Forelimb muscle (tissue), 1 donor: ENCODE measurements at places on chromosomes 5 and 9.

GRCh38 chr5:107425541-107426031, 245.2 kb downstream of the EFNA5 start:
- DNase-seq, result no peak

- no peak for DNase-seq
Measured at GRCh38 chr5:175047048-175047447, 322.7 kb downstream of the MSX2 start.

DNA sequence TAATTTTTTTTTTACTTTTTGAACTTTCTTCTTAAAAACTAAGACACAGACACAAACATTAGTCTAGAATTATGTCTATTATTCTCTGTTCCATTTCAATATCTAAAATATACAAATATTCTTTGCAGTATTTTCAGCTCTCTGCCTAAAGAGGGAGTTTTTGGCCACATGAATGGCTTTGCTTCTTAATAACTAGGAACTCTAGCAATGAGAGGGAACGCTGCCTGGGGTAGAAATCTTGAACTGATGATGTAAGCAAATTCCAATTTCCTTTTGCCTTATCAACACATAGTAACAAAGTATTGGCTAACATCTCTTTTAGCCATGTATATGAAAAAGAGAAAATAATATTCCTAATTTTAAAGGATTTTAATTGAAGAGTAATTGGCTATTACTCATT, 51.9 kb downstream of the SLC25A46 start:
- no peak for DNase-seq

DNA sequence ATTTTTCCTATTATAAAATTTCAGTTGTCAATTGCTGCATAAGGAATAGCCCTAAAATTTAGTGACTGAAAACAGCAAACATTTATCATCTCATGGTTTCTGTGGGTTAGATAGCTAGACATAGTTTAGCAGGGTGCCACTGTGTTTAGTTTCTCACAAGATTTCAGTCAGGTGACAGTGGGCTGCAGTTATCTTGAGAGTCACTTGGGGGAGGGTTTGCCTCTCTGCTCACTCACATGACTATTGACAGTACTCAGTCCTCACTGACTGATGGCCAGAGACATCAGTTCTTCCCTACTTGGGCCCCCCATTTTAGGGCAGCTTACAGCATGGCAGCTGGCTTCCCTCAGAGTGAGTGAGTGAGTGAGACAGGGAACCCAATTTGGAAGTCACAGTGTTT, 42.0 kb downstream of the PBX3 start:
- DNase-seq, result no peak

DNA sequence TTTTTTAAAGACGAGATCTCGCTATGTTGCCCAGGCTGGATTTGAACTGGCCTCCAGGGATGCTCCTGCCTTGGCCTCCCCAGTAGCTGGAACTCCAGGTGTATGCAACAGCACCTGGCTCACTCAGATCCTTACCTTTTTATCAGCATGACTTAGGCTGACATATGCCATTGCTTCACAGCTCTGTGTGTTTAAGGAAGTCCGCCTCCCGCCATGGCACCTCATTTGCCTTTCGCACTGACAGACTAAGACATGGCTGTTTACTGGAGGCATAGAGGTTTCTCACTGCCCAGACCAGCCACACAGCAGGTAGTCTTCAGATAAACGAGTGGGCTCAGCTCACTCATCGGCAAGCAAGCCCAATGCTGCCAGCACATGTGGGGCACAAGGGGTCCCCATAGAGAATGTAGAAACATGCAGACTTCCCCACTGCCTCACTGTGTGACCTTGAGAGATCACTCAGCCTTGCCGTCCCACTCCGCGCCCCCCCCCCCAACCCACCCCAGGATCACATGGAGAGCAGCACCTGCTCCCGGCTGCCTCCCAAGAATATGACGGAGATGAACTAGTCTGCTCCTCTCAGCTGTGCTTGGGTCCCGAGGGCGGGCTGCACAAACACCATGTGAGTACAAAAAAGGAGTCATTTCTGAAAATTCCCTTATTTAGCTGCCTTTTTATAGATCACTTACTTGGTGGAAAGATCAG, 62.8 kb downstream of the DCP2 start:
- DNase-seq, result no peak

DNA sequence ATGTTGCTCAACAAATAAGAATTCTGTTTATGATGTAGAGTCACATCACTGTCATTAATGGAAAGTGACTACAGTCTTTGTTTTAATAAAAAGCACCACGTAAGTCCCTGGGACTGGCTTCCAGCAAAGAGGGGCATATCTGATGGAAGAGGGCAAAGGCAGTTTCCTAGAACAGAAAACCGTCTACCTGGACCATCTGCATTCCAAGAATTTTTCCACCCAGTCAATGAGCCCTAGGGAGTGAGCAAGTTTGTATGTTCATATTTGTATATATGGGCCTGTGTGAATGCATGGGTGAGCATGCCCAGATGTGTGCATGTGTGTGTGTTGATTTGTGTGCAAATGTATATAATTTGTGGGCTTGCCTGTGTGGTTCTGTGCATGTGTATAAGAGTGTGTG, 156.8 kb upstream of the SEMA6A start:
- no peak for DNase-seq

DNA sequence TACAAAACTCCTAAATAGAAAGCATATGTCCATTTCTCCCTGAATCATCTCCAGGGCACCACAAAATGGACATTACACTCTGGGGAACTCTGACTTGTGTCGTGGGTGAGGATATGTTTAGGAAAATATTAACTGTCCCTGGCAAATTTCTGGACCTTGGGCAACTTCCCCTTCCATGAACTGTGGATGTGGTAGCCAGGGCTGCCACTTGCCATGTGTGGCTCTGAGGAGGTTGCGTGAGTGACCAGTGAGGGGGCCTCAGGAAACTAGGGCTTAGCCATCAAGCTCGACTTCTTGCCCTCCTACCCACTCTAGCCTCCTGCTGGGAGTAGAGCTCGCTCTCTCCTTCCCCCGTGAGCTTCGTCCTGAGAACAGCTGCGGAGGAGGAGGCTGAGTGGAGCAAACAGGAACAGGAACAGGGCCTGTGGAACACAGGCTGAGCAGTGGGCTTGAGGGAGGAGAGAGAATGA, 13.8 kb upstream of the STC2 start:
- no peak for DNase-seq

GRCh38 chr5:112929336-112930081, 7.5 kb upstream of the REEP5 start:
- no peak for DNase-seq

DNA sequence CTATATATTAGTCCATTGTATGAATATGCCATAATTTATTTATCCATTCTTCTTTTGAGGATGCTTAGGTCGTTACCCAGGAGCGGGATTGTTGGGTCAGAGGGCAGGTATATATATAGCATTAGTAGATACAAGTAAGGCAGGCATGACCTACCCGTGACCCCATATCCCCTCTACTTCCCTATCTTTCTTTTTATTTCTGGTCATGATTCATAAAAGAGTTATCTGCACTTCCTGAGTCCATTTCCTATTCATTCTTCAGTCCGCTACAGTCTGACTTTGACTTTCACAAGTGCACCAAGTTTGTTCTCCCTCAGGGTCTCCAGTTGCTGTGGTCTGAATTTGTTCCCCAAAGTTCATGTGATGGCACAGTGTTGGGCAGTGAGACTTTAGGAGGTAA, 6.9 kb downstream of the RHOBTB3 start:
- no peak for DNase-seq

- DNase-seq, result no peak
Measured at GRCh38 chr9:78507037-78507436, 210.1 kb downstream of the PSAT1 start.

GRCh38 chr5:2550509-2550908, 201.0 kb downstream of the IRX2 start:
- no peak for DNase-seq

- DNase-seq, result no peak
Measured at GRCh38 chr5:134403951-134404350, 7.7 kb downstream of the CDKN2AIPNL start.

GRCh38 chr5:126015235-126016181, 407.7 kb upstream of the GRAMD2B start:
- no peak for DNase-seq

GRCh38 chr9:110089681-110090370, 118.1 kb downstream of the C9orf152 start:
- DNase-seq, result no peak

DNA sequence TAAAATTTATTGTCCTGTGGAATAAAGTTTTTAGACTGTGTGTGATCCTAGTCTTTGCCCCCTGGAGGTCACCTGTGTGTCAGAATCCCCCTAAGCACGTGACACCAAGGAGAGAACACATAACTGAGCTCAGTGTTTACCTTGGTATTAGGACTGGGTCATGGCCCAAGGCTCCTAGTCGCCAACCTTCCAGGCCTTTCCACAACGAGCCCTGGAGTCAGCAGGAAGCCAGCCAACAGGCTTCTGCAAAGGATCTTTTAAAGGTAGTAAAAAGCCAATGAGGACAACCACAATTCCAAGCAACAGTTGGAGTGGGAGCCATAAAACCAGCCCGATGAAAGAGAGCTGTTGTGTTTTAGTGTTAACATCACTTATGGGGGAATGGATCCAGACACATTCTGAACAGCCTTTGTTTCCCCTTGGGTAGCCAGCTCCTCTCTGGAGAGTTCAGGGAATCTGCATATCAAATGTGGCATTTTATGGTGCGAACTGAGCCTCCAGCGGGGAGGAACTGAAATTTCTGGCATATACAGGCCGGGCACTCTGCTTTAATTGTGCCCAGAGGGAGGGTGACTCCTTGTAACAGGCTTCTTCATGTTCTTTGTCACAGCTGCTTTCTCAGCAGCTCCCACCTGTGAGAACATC, 239.9 kb downstream of the FSTL4 start:
- DNase-seq, result no peak

DNA sequence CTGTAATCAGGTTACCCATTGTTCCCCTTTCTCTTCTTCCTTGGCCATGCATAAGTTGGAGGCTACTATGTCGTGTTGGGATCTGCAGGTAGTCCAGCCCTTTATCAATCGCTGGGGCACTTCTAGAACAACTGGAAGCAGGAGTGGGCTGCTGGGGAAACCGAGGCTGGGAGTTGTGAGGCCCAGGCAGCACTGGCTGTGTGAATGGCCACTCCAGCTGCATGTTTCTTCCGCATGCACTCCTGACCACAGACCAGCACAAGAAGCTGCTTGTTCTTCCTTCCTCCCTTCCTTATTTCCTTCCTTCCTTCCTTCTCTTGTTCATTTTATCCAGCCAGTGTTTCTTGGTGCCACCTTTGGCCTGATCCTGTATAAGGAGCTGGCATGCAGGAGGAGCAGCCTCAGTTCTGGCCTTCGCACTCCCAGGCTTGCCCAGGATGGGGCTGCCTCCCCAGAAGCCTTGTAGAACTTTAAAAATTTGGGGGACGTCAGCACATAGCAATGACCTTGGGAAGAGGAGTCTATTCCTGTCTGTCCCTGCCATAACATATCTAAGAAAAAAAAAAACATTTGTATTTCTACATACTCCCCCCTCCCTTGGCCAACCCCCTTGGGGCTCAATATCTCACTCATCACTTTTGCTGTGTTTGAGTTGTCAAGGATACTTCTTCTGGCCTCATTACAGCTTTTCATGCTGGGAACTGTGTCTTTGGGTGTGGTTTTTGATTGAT, 20.8 kb upstream of the CXCL14 start:
- DNase-seq, result no peak

DNA sequence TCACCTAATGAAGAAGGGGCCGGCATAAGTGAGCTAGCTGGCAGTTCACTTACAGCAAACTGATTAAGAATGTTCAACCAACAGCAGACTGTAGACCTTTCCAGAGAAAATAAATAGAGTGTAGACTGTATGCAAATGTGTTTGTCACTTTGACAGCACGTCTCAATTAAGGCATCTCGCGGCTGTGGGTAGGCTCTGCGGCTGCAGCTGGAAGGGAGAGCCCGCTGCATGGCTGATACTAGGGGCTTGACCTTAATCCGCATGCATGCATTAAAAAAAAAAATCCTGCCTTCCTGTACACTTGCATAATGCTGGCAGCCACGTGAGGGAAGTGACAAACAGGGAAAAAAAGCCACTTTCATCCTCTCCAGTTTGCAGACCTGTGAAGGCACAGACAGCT, 82.3 kb downstream of the CRB2 start:
- DNase-seq, result no peak

GRCh38 chr5:65078331-65078730, 309.6 kb downstream of the CWC27 start:
- DNase-seq, result no peak

- no peak for DNase-seq
Measured at GRCh38 chr9:20065046-20065445, 276.2 kb upstream of the SLC24A2 start.

GRCh38 chr5:57666582-57666981, 184.0 kb upstream of the ACTBL2 start:
- no peak for DNase-seq

GRCh38 chr5:66171349-66172344, 27.5 kb downstream of the SREK1 start:
- DNase-seq, result peak; percentile 28

GRCh38 chr9:126829035-126829434, 24.2 kb downstream of the ZBTB43 start:
- DNase-seq, result no peak

- DNase-seq, result no peak
Measured at GRCh38 chr9:21901546-21901945, 92.6 kb downstream of the CDKN2A start.

- no peak for DNase-seq
Measured at GRCh38 chr9:109894473-109894872, 114.5 kb downstream of the PALM2AKAP2 start.

- no peak for DNase-seq
Measured at GRCh38 chr9:75116306-75116705, 28.0 kb downstream of the OSTF1 start.

DNA sequence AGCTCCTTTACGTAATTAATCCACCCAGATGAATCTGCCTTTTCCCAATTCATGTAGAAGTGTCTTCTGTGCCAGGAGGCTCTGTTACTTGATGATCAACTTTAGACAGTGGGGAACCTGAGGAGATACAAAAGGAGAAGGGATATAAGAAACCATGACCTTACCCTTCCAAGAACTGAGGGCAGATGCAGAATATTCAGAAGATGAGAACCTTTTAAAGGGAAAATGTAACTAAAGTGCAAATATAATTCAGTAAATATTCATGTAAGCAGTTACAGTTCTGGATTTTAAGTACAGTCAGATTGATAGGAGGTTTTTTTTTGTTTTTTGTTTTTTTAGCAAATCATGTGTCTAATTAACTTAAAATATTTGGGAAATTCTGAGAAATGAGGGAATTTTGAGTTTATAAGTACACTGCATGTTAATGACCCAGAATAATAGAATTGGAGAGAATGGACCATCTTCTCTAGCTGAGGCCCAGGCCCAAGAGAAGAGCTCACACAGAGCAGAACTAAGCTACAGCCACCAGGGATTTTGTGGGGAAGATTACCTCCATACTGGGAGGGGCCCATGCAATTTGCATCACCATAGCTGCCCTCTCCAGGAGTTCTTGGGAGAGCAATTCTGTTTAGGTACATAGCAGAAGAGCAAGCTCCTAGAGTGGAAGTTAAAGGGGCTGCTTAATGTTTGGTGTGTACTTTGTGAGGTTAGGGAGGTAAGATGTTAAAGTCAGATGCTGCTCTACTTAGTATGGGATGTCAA, 61.5 kb downstream of the SV2C start:
- DNase-seq, result no peak
